Kidney capillary endothelial cell (primary cell): ENCODE measurements at places on chromosomes 1 and 21.

- no peak for DNase-seq
Measured at GRCh38 chr1:55302972-55303371, 87.8 kb upstream of the USP24 start.

- no peak for DNase-seq
Measured at GRCh38 chr1:174799136-174799479, 200.6 kb upstream of the CACYBP start.

DNA sequence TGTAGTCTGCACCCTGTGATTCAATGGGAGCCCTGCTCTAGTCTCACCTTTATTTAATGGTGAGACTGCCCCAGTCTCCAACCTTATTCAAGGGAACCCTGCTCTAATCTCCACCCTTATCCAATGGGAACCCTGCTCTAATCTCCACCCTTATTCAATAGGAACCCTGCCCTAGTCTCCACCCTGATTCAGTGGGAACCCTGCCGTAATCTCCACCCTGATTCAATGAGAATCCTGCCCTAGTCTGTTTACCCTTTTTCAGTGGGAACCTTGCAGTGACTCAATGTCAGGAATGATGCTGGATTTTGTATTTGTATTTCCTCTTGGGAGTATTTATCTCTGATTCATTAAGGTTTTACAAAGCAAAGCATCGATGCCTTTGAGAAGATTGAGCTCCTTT lies 39.5 kb downstream of the TRPM2 start:
- DNase-seq: no peak

DNA sequence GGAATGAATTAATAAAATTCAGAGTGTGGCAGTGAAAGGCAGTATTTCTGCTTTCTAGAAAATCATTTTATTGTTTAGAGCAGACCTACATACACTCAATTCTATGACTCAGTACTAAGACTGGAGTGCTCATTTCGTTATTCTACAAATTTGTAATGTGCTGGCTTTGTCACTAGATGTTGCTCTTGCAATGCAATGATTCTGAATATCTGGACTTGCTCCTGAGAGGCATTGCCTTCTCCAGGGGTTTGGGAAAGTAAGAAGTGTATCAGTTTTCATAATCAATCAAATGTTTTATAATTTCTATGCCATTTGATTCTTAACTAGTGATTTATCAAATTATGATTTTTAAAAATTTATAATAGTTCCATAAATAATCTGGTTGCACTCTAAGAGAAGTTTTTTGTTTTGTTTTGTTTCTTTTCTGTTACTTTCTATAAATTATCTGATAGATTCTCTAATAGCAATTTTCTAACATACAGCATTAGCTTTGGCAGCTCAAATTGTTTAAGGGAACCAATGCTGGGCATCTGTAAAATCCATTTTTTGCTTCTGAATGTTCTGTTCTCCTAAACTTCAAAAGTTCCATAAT lies 280.5 kb upstream of the SGIP1 start:
- peak; percentile 77 for DNase-seq

- DNase-seq: no peak
Measured at GRCh38 chr1:245469734-245470133, 314.9 kb downstream of the KIF26B start.
